ENCODE measurements at places on chromosomes 11 and 22.

GRCh38 chr11:123718063-123718462 lies 23.4 kb downstream of the ZNF202 start:
- DNase-seq: no peak

DNA sequence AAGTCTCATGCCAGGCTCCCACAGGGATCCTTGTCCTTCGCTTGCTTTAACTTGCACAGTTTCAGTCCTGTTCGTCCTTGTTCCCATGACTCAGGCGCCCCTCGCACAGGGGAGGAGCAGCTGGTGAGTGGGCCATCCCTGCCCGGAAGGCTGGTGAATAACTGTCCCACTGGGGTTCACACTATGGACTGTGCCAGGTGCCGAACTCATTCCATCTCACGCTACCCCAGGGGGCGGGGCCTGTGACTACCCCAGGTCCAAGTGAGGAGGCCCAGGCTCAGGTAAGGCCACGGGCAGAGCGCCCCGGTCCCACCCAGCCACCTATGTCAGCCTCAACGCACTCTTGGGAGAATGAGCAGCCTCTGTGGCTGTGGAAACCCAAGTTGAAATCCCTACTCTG lies 7.2 kb upstream of the CARD10 start:
- no peak for DNase-seq

DNA sequence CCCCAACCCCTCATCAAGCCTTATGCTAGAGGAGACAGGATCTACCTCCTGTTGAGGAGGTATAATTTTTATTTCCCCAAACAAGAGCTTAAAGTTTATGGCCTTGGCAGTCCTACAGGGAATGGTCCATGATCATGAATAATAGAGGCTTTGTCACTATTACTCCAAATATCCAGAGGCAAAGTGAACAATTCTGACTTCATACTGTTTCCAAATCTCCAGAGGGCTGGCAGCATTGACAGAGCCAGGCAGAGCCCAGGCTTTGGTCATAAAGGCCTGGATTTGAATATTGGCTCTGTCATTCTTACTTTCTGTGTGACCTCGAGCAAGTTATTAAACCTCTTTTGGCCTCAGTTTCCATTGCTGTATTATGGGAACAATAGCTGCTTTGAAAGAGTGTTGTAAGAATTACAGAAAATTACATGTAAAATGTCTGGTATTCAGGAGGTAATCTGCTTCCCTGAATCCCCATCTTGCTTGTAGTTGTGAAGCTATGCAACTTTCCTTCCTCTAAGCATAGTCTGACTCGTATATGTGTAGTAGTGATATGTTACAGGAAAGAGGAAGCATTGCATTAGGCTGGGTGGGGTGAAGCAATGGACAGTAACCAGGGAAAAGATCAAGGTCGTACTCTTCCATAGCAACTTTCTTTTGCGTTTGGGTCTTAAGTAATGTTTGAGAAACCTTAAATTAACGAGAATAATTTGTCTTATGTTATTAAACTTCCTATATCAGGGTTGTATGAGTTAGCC lies 88.8 kb downstream of the CD44 start:
- peak; percentile 43 for DNase-seq

- DNase-seq: no peak
Measured at GRCh38 chr11:134008634-134009071, 51.9 kb upstream of the IGSF9B start.

DNA sequence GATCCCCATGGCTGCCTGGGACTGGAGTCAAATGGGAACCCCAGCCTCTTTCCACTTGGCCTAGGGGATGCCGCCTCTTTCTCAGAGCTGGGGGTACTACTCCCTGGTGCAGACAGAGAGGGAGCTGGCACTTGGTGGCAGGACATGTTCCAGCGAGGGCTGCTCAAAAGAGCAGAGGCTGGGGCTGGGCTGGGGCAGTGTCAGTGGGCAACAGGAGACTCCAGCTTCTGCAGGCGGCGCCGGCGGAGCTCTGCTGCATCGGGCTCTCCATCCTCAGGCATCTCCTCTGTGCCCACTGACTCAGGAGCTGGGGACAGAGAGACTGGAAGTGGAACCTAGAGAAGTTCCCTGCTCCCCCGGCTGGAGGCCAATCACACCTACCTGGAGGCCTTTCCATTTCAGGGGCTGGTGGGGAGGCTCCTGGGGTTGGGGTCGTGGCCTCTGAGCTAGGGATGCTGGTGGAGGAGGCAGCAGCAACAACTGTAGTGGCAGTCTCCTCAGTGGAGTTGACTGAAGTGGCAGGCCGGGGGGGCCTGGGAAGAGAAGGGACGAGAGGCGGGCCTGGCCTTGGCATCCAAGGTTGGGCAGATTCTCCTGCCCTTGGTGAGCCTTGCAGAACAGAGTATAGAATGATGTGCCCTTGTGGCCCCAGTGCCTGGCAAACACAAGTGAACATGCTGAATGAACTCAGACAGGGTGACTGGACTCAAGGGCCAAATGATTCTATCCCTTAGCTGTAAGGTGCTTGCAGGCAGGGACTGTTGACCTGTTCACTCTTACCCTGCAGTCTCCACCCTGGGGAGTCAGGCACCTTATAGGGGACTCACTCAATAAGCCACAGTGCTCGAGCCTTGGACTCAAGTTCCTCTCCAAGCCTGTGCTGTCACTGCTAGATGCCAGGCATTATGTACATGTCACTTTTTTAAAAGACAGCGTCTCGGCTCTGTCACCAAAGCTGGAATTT lies 5.9 kb downstream of the SYVN1 start:
- DNase-seq: no peak

DNA sequence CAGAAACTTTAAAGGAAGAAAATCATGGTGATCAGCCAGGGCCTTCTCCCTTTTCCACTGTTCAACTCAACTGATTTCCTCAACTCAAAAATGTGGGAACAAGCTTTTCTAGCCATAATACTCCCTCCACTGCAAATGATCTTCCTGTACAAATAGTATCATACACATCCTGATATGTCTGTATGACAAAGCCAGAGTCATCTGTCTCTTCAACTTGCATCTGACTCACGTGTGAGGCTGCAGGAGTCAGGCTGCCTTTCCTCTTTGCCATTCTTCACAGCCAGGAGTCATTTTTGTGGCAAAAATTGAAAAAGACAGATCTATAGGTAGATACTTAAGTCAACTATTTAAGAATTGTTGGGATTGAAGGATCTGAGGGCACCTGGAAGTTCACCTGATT lies 13.3 kb downstream of the PATZ1 start:
- DNase-seq: no peak

DNA sequence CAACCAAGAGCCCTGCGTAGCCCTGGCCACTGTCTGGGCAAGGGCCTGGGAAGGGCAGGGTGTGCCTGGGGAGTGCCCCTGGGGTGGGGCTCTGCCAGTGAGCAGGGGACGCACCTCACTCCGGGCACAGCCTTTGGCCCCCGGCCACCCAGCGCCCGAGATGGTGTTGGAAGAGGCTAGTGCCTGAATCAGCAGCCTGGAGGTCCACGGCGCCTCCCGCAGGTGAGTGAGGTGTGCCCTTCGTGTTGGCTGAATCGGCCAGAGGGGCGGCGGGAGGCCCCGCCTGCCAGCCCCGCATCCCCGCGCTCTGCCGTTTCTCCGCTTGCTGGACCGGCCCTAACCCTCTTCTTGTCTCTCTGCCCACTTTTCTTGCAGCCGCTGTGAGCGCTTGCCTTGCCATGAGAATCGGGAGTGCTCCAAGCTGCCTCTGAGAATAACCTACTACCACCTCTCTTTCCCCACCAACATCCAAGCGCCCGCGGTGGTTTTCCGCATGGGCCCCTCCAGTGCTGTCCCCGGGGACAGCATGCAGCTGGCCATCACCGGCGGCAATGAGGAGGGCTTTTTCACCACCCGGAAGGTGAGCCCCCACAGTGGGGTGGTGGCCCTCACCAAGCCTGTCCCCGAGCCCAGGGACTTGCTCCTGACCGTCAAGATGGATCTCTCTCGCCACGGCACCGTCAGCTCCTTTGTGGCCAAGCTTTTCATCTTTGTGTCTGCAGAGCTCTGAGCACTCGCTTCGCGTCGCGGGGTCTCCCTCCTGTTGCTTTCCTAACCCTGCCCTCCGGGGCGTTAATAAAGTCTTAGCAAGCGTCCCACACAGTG lies 60.1 kb downstream of the FBLN1 start:
- no peak for DNase-seq

- no peak for DNase-seq
Measured at GRCh38 chr22:40485813-40486667, 115.6 kb downstream of the SGSM3 start.

DNA sequence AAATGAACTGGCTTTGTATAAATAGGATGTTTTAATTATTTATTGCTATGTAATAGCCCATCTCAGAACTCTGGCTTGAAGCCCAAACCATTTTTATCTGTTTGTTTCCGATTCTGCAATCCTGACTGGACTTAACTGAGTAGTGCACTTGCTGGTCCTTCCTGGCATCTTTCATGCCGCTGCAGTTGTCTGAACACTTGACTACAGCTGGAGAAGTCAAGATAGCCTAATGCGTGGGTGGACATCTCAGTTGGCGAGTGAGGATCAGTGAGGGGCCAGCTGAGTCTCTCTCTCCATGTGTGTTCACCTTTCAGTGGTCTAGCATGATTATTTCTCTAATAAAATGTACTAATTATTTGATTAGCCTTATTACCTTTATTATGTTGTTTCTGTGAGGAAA lies 105.8 kb downstream of the PRMT3 start:
- no peak for DNase-seq

DNA sequence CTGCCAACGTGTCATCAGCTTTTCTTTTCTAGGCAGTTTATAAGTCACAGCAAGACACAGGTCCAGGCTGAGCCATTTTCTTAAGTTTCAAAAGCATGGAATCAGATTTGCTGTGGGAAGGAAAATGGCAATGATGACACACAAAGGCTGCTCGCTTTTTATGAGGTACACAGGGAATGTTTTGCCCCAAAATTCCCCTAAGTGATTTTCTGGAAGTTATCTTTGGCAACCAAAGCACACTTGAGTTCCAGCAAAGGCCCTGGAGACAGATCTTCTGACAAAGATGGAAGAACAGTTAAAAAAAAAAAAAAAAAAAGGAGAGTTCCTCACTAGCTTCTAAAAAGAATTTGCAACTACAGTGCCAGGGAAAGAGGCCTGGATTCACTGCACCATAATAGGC lies 260.8 kb downstream of the LARGE1 start:
- DNase-seq: no peak

DNA sequence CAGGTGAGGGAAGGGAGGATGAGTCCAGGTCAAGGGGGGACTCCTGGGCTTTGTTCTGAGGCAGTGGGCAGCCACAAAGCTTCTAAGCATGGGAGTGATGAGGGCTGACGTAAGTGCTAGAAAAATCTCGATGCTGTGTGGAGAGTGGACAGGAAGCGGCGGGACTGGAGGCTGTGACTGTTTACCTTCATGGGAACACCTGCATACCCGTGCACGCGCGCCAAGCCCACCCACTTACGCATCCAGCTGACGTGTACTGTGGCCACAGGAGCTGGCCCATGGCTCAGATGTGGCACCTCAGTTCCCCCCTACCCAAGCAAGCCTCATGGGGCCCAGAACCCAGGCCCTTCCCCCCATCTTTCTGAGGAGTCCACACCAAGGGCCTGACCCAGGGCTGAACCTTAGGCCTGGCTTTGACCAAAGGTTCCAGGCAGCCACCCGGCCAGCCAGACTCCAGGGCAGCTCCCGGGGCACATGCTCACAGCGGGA lies 14.0 kb downstream of the MYRF start:
- no peak for DNase-seq

GRCh38 chr22:32729412-32729811 lies 72.1 kb upstream of the TIMP3 start:
- no peak for DNase-seq

DNA sequence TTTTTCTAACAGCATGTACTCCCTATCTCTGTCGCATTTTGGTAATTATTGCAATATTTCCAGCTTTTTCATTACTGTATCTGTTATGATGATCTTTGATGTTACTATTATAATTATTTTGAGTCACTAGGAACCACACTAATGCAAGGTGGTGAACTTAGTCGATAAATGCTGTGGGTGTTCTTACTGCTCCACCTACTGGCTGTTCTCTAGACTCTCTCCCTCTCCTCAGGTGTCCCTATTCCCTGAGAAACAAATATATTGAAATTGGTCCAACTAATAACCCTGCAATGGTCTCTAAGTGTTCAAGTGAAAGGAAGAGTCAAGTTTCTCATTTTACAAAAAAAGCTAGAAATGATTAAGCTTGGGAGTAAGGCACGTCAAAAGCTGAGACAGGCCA lies 10.5 kb downstream of the ARL14EP start:
- DNase-seq: no peak

- no peak for DNase-seq
Measured at GRCh38 chr11:64729851-64730382, 6.9 kb upstream of the NRXN2 start.

DNA sequence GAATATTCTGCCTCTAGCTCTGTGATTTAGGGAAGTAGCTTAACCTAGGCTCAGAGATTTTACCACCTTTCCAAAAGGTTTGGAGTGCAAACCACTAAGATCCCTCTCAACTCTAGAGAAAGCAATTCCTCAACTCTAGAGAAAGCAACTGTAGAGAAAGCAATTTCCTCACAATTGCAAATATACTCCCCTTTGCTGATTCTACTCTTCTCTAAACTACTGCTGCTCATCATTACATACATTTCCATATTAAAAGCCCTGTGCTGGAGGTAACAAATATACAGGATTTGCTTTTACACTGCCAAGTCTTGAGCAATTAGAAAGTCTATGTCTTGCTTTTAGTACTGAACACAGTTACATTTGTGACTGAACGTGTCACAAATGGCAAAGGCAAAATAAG lies 48.2 kb downstream of the ALG9 start:
- DNase-seq: no peak

DNA sequence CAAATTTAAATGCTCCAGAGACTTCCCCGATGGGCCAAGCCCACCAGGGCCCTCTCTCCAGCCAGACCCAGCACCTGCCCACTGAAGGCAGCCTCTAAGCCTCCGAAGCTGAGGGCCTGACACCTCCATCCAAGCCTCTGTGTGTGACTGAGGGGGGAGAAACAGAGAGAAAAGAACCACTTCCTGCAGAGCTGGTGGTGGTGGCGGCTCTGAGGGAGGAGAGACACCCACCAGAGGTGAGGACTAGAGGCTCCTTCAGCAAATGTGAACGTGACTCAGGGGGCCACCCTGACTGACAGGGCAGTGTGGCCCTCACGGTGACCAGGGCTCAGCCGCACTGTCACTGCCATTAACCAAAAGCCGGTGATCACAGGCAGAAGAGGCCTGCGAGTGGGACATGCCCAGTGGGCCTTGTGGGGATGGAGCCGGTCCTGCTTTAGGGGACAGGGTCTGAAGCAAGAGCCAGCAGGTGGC lies 31.0 kb upstream of the CD5 start:
- no peak for DNase-seq

GRCh38 chr11:128300785-128301184 lies 286.6 kb downstream of the ETS1 start:
- DNase-seq: no peak

- no peak for DNase-seq
Measured at GRCh38 chr11:96215110-96215782, 127.7 kb downstream of the MAML2 start.

DNA sequence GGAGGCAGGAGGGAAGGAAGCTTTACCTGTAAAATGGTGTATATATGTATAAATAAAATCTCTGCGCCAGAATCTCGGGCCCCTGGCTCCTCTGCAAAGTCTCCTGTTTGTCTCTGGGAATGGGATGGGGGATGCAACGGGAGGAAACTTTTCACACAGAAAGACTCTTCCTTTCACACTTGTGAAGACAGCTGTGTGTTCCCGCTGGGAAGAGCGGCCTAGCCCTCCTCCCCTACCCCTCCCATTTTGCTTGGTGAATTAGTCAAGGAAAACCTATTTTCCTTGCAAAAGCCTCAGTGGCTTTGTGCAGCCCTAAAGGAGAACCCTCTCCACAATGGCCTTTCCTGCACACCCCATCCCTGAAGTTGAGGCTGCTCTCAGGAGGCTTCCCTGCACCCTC lies 9.4 kb upstream of the IGF2 start:
- DNase-seq: no peak

- DNase-seq: peak; percentile 30
Measured at GRCh38 chr22:27719535-27720227, 81.9 kb downstream of the MN1 start.

GRCh38 chr22:17724678-17725499 lies 49.4 kb downstream of the BID start:
- DNase-seq: peak; percentile 79

All from pons (tissue), 1 donor.